Type B pancreatic cell (in vitro differentiated cells): ENCODE measurements at places on chromosomes 4 and X.

GRCh38 chrX:69503228-69503781 is 821 bp upstream of the NALF2 start:
- H3K27me3 ChIP-seq, result peaks cover 18% of the 10 kb centered on the region
- H3K4me1 ChIP-seq, result no peaks in the 10 kb centered on the region
- H3K36me3 ChIP-seq, result no peaks in the 10 kb centered on the region
- DNase-seq, result no peak
- no peak overlapping the region for H3K27ac ChIP-seq

- no peak for DNase-seq
- peaks cover 9% of the 10 kb centered on the region for H3K27me3 ChIP-seq
- H3K36me3 ChIP-seq, result no peaks in the 10 kb centered on the region
- H3K27ac ChIP-seq, result no peak overlapping the region
- H3K4me1 ChIP-seq, result peaks cover 7% of the 10 kb centered on the region
These were observed 171.7 kb downstream of the SLIT2 start for GRCh38 chr4:20423420-20423819.

- no peaks in the 10 kb centered on the region for H3K36me3 ChIP-seq
- no peak for DNase-seq
- H3K27me3 ChIP-seq, result no peaks in the 10 kb centered on the region
- H3K4me1 ChIP-seq, result no peaks in the 10 kb centered on the region
- H3K27ac ChIP-seq, result no peak overlapping the region
- H3K4me3 ChIP-seq, result no peak overlapping the region
These were observed 226.9 kb upstream of the MID1 start for GRCh38 chrX:10847333-10847732.

DNA sequence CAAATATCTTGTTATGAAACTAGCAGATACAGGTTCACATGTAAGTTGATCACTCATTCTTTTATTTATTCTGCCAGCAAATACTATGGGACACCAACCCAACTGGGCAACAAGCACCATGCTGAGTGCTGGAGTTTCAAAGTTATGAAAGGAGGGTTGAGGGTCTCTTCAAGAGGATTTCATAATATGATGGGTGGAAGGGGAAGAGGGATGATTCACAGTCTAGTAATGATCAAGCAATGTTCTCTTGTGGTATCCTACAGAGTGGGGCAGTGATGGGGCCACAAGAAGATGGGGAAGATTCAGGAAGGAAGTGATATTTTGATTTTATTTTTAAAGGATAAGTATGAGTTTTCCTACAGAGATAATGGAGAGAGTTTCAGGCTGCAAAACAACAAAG is 46.2 kb upstream of the TXK start:
- H3K4me3 ChIP-seq, result no peak overlapping the region

- H3K27ac ChIP-seq, result no peak overlapping the region
- no peak for DNase-seq
- H3K27me3 ChIP-seq, result no peaks in the 10 kb centered on the region
These were observed 3.7 kb downstream of the CTAG2 start for GRCh38 chrX:154649503-154650220.

DNA sequence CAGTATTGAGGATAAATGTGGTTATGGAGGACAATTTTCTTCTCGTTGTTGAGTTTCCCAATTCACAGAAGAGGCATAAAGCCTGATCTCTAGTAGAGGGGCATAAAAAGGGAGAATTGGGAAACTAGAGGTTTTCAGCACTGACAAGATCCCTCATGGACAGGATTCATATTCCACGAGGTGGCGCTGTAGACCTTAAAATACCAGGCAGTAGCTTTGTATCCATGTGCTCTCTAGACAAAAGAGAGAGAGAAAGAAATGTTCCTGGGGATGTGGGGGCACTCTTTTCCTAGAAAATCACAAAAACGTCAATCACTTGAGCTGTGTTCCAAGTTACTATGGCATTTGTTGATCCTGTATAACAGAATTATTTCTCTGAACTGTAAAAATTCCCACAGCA is 128.3 kb downstream of the MAGEE1 start:
- no peak overlapping the region for H3K4me3 ChIP-seq
- DNase-seq, result no peak
- H3K36me3 ChIP-seq, result no peaks in the 10 kb centered on the region

DNA sequence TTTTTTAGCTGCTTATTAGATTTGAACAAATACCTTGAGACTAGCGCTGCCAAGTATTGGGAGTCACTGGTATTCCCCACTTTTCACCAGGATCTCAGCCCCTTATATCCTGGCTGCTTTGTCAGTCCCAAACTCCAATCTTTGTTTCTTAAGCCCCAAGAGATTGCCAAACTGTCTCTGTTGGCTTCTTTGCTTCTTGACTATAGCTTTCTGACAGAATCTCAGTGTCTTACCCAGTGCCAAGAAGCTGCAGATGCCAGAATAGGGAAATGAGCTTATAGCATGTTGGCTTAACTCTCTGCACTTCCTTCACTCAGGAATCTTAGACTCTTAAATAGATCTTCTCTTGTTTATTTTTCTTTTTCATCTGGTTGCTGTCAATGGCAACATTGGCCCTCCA is 297.5 kb upstream of the DCAF8L1 start:
- no peaks in the 10 kb centered on the region for H3K36me3 ChIP-seq
- H3K4me1 ChIP-seq, result no peaks in the 10 kb centered on the region
- H3K27ac ChIP-seq, result no peak overlapping the region
- H3K27me3 ChIP-seq, result no peaks in the 10 kb centered on the region
- H3K4me3 ChIP-seq, result no peak overlapping the region
- DNase-seq, result no peak

- H3K27me3 ChIP-seq, result no peaks in the 10 kb centered on the region
- no peaks in the 10 kb centered on the region for H3K4me1 ChIP-seq
- no peak overlapping the region for H3K4me3 ChIP-seq
These were observed 22.4 kb upstream of the NEIL3 start for GRCh38 chr4:177287255-177287654.
